ENCODE measurements at places on chromosomes 12 and 14.

- no peak for DNase-seq
Observed at GRCh38 chr12:75137896-75138295, 71.7 kb downstream of the KCNC2 start.

- DNase-seq = peak; percentile 96
Observed at GRCh38 chr14:69263364-69263763, 3.4 kb downstream of the GALNT16 start.

DNA sequence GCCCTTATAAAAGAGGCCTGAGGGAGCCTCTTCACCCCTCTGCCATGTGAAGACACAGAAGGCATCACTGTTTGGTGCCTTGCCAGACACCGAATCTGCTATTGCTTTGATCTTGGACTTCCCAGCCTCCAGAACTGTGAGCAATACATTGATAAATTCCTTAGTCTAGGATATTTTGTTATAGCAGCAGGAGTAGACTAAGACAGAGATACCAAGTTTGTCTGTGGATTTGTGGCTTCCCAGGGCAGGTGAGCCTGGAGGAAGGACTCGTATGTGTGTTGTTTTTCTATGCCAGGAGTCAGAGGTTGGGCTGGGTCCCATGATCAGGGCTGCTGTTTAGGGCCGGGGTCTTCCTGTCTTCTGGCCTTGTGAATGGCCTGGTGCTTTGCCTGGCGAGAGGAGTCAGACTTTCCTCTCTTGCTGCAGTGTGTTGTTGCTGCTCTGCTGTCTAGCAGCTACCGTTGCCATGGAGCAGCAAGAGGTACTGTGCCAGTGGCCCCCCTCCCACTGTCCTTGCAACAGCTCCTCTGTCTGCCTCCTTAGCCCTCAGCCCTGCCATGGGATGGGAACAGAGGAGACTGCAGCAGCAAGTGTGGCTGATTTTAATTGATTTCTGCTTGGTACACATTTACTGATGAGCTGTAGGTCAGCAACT lies 111.2 kb downstream of the CHST11 start:
- DNase-seq = no peak

GRCh38 chr14:53778263-53778662 lies 178.4 kb downstream of the BMP4 start:
- DNase-seq = no peak

GRCh38 chr14:100828031-100828769 lies 2.3 kb downstream of the MEG3 start:
- peak; percentile 71 for DNase-seq
